ENCODE measurements at places on chromosomes 1 and 21.

GRCh38 chr21:36190736-36191135 is 34.1 kb downstream of the DOP1B start:
- no peak for DNase-seq

DNA sequence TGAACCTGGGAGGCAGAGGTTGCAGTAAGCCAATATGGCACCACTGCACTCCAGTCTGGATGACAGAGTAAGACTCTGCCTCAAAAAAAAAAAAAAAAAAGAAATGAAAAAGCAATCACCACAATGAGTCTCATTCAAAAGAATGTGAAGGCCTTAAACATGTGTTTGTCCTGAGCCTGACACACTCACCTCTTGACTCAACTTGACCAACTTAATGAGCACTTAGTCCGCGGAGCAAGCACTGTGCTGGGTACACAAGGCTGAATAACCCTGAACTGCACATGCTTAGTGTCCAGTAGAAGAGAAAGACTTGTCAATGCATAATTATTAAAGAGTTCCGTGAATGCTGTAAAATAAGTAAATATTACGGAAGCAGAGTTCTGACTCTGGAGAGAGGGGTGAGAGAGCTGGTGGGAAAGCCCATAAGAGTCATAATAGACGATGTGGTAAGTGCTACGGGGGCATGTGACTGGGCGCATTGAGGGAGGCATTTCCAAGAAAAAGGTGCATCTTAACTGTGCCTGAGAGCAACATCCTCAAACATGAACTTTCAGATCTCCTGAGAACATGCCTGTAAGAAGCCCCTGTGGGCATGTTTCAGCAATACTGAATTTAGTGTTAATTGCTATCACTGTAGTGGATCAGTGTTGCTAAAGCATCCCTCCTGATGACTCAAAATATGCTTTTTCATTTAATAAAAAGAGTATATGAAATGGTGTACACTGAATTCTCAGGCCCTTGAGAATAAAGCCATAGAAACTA is 27.2 kb downstream of the MCOLN2 start:
- no peak for DNase-seq

- no peak for DNase-seq
These were observed 39.1 kb downstream of the TYW3 start for GRCh38 chr1:74771913-74772515.

GRCh38 chr1:229882621-229883020 is 184.4 kb upstream of the GALNT2 start:
- no peak for DNase-seq

DNA sequence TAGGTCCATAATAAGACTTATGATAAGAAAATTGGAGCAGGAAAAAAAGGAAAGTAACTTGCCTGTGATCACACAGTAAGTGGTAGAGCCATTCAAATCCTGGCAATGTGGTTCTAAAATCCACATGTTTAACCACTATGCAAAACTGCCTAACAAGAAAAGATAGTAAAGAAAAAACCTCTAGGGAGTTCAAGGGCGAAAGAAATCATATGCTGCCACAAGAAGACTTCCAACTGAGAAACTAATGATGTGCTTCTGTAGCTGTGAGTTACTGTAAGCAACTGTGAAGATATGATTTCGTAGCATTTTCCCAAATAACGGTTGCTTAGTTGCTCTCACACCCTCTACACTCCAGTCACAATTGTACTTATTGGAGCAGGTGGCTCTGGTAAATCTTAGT is 20.9 kb upstream of the LYPLAL1 start:
- DNase-seq, result no peak

DNA sequence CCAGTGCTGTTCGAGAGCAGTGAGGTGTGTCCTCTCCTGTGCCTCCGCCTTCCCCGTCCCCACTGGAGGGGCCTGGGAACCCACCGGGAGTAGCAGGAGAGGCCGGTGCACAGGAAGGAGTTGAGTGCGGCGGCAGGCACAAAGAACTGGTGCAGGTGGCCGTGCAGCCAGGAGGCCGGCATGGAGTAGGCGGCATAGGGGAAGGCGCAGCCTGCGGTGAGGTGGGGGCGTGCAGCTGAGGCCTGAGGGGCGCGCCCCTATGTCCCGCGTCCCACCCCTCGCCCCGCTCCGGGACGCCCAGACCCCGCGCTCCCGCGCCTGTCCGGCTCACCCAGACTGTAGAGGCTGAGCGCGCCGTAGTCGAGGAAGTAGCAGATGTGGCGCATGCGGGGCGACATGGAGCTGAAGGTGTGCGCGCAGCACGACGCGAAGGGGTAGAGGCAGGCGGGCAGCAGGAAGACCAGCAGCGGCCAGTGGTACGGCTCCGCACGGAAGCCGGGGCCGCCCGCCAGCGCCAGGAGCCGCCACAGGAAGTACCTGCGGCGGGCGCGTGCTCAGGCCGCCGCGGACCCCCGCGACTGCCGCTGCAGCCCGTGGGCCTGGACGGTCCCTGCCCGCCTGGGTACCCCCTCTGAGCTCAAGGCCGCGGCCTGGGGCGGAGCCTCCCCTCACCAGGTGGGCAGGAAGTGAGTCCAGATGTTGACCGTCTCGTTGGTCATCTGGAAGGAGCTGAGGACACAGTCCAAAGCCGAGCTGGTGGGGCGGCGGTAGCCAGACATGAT is 2.2 kb downstream of the PAQR6 start:
- DNase-seq, result no peak

DNA sequence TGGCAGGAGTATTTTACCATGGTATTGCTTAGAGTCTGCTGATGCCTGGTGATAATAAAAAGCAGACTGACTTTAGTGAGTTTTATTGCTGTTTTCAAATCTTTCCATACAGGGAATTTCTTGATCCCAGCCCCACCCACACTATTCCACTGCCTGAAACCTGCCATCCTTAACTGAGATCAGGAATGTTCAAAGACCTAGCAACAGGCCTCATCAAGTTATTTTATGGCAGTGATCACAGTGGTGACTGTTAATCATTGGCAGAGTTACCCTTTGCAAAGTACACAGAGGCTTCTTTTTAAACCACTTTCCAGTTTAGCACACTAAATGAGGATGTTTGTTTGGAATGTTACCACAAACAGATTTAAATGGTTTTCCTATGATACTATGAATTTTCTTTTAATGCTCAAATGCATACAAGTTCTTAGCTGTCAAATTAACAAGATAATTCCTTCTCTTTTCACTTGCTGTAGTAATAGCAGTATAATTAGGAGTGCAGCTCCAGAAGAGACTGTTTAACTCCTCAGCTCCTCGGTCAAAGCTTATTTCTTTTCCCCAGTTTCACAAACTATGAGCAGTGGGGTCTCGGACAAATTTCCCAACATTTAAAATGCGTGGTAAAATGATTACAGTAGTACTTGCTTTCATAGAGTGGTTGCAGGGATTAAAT is 69.9 kb upstream of the USP25 start:
- DNase-seq, result no peak

GRCh38 chr21:34801519-34802132 is 132.8 kb downstream of the CLIC6 start:
- no peak for DNase-seq
